Karpas-422 (cell line): ENCODE measurements at places on chromosomes 4 and X. TPM values are rescaled to one million over a fixed set of nuclear protein-coding genes. Genes with fewer than 3 reads are reported as not detected.

Gene ADRA2C
- not detected in 2 replicates for total RNA-seq

Gene SAGE1
- total RNA-seq: not detected in 2 replicates

Gene ACE2
- not detected in 2 replicates for total RNA-seq

Gene SPANXC
- not detected in 2 replicates for total RNA-seq

Gene GPAT3
- not detected in 2 replicates for total RNA-seq

Gene ARHGAP4
- total RNA-seq: 104 and 218 TPM in 2 replicates

Gene CT47B1
- not detected in 2 replicates for total RNA-seq

Gene SPINK2
- total RNA-seq: not detected in 2 replicates

Gene MAGEC2
- not detected in 2 replicates for total RNA-seq
